ENCODE measurements at places on chromosomes 3 and 15.

DNA sequence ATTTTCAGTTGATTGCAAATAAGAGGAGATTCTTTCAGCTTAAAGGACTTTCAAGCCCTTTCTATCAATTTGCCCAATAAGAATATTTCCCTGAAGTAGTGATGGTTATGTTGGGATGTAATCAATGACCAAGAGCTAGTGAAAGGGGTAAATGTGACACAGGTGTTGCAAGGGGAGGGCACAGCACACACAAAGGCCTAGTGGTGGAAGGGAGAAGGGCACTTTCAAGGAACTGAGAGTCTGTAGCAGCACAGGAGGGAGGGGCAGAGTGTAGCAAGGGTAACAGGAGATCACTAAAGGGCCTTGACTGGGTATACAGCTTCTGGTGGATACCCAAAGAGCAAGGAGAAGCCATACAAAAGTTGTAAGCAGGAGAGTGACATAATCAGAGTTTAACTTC lies 217.8 kb upstream of the ARHGEF26 start:
- no peak for DNase-seq

DNA sequence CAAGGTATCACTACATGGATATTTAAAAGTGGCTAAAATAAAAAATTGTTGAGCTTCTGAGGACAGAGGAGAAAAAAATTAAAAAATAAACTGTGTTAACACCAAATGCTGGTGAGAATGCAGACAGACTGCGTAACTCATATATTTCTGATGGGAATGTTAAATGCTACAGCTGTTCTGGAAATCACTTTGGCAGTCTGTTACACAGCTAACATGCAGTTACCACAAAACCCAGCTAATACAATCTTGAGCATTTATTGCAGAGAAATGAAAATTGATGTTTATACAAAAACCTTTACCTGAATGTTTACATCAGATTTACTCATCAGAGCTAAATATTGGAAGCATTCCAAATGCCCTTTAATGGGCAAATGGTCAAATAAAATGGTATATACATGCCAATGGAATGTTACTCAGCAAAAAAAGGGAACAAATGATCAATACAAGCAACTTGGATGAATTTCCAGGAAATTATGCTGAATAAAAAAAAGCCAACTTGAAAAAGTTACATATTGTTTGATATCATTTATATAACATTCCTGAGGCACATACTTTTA lies 24.6 kb downstream of the MNS1 start:
- DNase-seq: no peak

GRCh38 chr15:65286704-65287519 lies at the start of gene PARP16:
TSS of gene PARP16 (minus strand) at chr15:65286883. CDS start at chr15:65286426, 457 bp downstream.
- peak; percentile 44 for DNase-seq

GRCh38 chr3:179510496-179510895 lies 52.2 kb upstream of the ACTL6A start:
- DNase-seq: no peak

DNA sequence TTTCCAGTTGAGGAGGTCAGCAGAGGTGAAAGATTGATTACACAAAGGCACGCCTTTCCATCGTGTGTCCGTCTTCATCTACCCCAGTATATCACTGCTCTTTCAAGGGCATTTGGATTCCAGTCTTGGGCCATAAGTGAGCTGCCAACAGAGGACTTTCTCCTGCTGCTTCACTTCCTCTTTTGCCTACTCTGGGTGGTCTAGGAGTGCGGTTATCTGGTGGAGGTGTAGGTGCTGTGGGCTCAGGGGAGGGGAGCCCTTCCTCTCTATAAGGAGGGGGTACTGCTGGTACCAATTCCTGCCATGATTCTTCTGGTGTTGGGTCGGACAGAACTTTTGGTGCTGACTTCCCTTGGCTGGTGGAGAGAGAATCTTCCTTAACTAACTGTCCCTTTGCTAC lies 83.1 kb upstream of the VEPH1 start:
- DNase-seq: no peak

GRCh38 chr3:138799822-138800221 lies 34.9 kb downstream of the PIK3CB start:
- DNase-seq: no peak

DNA sequence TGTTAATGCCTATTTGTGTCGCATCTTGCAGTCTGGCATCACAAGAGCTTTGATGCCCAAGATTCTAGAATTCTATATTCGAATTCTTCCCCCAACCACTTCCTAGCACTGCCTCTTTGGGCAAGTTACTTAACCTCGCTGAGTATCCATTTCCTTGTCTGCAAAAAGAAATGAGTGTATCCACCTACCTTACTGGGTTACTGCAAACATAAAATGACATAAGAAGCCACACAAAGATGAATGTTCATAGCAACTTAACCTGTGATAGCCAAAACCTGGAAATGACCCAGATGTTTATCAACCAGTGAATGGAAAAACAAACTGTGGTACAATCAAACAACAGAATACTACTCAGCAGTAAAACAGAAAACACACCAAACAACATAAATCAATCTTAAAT lies 24.9 kb downstream of the RFTN1 start:
- no peak for DNase-seq

DNA sequence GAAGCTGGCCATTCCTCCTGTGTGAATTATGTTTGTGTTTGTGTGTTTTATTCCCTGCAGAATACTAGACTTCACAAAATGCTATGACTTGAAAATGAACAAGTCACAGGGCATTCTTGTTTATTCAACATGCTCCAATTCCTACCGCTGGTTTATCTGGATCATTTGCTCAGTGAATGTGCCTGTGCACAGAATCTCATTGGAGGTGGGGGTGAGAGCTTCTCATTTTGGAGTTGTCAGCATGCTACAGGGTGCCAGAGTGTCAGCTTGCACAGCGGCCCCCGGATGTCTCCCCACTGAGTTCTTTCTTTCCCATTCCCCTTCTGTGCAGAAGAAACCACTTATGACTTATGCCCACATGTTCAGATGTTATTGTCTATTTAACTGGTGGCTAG lies 428.7 kb downstream of the ROBO2 start:
- DNase-seq: no peak

GRCh38 chr15:70584838-70585706 lies 178.3 kb downstream of the UACA start:
- DNase-seq: no peak

DNA sequence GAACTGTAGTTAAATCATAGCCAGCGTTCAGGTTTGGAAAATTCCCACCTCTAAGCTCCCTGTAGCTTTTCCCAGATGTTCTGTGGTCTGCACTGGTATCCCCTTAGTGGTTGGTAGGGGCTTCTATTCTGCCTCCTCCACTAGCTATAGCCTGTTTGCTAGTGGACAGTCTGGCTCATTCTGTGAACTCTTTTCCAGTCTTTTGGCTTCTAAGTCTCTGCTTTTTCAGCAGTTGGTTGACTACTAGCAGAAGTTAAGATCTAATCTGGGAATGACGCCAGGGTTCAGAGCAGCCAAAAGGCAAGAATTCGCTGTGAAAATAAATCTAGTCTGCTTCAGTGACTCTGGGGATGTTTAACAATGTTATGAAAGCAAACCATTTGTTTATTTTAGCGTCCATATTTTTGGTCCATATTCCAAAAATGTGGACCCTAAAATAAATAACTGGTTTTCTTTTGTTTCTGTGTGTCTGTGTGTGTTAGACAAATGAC lies 73.7 kb upstream of the WDR72 start:
- peak; percentile 51 for DNase-seq

GRCh38 chr3:30649572-30650318 lies 43.3 kb downstream of the TGFBR2 start:
- DNase-seq: peak; percentile 74

DNA sequence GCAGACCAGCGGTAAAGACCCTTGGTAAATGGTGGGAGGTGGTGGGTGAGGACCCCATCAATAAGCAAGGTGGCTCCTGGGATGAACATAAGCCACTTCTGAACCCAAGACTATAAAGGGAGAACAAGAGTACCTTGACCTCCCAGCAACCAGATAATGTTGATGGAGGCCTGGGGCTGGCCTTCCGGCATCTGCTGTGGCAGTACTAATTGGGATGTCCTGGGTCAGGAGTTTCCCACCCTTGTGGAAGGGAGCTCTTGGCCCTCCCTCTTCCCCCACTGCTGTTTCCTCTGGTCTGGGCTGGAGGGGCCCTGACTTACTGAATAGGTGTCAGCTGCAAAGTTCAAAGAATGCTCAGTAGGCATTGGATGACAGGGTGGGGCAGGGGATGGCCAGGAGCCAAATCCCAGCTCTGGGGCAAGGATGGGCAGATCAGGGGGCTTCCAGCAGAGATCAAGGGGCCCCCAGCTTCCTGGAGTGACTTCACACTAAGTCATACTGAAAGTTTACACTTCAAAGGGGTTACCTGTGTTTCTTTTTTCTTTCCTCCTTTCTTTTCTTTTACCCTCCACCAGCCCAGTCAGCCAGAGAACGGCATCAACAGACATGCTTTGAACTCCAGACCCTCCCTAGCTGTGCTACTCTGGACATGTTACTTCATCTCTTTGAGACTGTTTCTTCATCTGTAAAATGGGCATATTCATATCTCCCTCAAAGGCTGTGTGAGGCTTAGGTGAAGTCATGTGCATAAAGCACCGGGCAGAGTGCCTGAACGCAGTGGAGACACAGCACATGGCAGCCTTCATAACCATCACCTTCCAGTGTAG lies 1.5 kb downstream of the RBP1 start:
- no peak for DNase-seq

GRCh38 chr3:186254676-186255650 lies 107.1 kb downstream of the DGKG start:
- DNase-seq: no peak

DNA sequence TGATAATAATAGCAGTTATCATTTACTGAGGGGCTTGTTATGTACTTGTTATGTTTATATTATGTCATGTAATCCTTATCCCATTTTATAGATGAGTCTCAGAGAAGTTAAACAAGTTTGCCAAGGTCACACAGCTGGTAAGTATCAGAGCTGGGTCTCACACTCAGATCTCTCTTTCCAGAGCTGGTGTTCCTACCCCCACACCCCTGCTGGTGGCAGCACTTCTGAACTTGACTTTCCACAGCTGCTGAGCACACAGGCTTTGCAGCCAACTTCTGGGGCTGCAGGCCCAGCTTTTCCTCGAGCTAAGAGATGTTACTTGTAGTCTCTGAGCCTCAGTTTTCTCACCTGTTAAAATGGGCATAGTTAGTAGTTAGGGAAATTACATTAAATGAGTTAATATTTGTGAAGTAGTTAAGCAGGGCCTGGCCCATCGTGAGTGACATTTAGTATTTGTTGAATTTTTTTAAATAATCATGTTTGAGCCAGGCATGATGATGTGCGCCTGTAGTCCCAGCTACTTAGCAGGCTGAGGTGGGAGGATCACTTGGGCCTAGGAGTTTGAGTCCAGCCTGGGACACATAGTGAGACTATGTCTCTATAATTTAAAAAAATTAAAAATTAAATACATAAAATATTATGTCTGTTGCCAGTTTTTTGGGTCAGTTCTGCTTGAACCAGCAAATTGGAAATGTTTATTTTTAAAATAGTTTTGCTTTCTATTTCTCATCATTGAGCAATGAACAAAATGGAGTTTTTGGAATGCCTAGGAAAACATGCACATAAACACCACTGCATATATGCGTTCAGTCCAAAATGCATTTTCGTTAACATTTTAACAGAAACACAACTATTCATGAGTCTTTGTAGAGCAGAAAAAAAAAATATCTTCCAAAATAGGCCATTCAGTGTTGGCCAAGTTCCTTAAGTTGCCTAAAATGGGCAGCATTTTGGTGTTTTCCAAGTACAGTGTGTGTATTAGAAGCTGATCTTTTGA lies 87.3 kb downstream of the SMAD6 start:
- peak; percentile 56 for DNase-seq

DNA sequence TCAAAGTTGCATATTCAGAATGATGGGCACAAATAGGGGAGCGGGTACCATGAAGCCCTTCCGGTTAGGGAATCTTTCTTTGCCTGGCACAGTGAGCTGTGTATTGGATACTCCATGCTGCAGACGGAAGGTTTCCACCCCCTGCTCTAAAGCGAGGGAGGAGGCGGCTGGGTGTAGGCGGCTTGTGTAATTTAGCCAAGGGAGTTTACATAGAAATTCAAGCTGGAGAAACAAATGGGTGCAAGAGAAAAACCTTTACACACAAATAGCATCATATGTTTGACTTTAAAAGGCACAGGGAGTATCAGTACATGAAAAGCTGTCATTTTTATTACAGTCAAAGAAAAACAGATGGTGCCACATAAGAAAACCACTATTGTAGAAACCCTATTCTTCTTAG lies 59.3 kb upstream of the ADCY5 start:
- DNase-seq: no peak

GRCh38 chr3:185071287-185071800 lies 81.5 kb downstream of the C3orf70 start:
- DNase-seq: no peak

DNA sequence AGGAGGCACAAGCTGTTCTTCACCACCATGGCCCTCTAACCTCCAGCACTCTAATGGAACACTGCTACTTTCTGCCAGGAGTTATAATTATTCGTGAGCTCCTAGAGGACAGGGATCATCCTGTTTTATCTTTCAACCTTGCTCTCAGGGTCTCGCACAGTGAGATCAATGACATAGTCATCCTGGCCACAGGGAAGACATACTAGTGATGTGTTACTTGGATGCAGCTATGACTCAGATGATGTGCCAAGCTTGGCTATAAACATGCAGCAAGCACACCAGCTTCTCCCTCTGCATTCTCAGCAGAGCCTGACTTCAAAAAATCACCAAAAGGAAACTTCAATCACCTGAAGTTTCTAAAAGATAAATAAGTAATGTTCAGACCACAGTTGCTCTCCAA lies 203.8 kb upstream of the HES1 start:
- DNase-seq: no peak

- DNase-seq: no peak
Observed at GRCh38 chr15:59764775-59765174, 75.7 kb upstream of the BNIP2 start.

- DNase-seq: peak; percentile 76
Observed at GRCh38 chr3:50189274-50189673, 2.1 kb upstream of the GNAT1 start.

DNA sequence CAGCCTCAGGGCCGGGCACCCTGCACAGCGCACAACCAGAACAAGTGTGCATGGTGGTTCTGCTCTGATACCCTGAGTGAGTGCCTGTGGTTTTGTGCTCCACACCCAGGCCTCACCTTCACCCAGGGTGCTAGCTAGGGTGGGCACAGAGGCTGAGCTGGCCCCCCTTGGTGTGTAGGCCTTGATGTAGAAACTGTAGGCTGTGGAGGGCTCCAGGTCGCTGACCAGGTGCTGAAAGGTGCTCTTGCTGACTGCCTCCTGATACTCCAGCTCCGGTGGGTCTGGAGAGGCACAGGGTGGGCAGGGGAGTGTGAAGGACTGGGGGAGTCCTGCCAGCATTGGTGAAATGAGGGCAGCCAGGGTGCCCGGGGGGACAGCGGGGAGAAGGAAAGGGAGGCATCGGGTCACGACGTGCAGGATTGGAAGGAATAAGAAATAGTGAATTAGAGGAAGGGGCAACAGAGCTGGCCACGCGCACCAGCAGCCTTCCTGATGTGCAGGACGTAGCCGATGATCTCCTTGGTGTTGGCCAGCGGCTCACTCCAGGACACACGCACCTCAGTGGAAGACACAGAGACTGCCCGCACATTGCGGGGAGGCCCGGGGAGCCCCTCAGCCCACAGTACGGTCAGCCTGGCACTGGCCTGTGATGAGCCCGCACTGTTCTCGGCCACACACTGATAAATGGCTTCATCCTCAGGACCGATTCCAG lies 26.6 kb downstream of the RNU5B-1 start:
- no peak for DNase-seq
